ENCODE measurements at places on chromosomes 13 and 19.
A peak's percentile ranks its signal among the peaks of the same experiment; 100 is the strongest.

- DNase-seq = no peak
These were observed 32.5 kb downstream of the MARK4 start for GRCh38 chr19:45283443-45284033.

DNA sequence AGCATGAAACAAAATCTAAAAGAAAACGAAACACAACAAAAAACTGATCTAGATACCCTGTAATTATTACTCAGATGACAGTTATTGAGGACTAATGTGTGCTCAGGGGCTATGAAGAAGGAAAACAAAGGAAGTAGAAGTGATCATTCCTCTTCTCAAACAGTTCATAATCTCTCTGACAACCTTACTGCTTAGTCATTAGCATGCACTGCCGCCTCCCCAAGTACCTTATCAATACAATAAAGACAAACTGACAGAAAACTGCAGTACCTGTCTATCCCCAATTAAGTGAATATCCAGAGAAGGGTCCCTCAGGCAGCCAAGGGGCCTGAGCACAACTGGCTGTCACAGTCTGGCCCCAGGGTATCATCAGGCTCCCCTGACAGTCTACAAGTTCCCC lies 22.0 kb upstream of the POU4F1 start:
- no peak for DNase-seq

- DNase-seq = no peak
These were observed 24.2 kb upstream of the FBL start for GRCh38 chr19:39870171-39870971.

- DNase-seq = no peak
These were observed at the start of gene NLRP12 for GRCh38 chr19:53824134-53824611. NLRP12 (minus strand) TSS chr19:53824314; CDS start chr19:53824174, 140 bp downstream.

- DNase-seq = no peak
These were observed 57.9 kb upstream of the DACH1 start for GRCh38 chr13:71924931-71925330.

DNA sequence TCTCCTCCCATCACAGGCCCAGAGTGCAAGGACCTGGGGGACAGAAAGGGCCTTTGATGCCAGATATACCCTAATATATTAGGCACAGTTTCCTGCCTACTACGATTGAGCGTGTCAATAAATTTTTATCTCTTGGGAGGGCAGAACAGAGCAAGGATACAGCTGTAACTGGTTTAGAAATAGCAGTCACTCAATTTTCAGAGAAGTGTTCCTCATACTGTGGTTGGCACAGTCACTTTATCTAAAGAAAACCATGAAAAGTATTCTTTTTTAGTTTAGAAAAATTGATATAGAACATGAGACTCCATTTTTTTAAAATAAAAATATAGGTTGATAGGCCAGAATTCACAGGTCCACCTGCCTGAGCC lies 460 bp upstream of the ZNF155 start:
- DNase-seq = no peak

DNA sequence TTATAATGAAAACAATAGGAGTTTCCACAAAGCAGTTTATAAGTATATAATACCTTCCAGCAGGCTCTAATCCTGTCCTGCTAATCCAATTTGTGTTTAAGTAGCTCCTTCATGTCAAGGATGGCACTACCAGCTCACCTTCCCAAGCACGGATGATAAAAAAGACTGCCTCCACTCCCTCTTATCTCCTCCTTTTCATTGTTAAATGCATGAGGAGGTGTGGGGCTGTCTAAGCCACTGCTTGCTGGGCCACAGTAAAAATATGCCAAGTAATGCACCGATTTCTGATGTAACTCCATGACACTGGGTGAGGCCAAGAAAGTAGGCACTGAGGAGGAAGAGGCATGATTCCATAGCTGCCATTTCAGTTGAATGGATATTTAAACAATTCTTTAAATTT lies 193.1 kb downstream of the ZIC5 start:
- DNase-seq = no peak

- DNase-seq = no peak
These were observed 598.1 kb downstream of the DCT start for GRCh38 chr13:93881411-93881810.

- no peak for DNase-seq
These were observed 13.2 kb downstream of the GADD45B start for GRCh38 chr19:2488942-2489731.

GRCh38 chr19:53908935-53909415 lies at the start of gene CACNG7:
CACNG7 (plus strand) TSS chr19:53909278; CDS start chr19:53912832, 3,554 bp downstream.
- no peak for DNase-seq

GRCh38 chr19:42281827-42282762 lies 13.0 kb downstream of the CIC start:
- DNase-seq = no peak

- no peak for DNase-seq
These were observed 56.7 kb upstream of the WASF3 start for GRCh38 chr13:26500618-26501320.

GRCh38 chr13:71618159-71618558 lies 248.8 kb downstream of the DACH1 start:
- no peak for DNase-seq

DNA sequence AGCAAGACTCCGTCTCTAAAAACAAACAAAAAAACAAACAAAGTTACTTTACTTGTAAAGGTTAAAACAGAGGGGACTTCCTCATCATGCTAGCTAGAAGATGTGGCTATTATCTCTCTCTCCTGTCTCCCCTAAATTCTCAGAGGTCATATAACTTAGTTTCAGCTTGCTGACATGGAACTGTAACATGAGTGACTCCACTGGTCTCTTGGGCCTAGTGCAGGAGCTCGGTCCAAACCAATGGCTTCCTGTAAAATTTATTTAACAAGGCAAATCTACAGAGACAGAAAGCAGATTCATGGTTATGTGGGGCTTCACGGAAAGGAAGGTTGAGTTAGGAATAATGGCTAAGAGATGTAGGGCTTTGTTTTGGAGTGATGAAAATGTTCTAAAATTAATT lies 9.5 kb upstream of the KASH5 start:
- DNase-seq = no peak

DNA sequence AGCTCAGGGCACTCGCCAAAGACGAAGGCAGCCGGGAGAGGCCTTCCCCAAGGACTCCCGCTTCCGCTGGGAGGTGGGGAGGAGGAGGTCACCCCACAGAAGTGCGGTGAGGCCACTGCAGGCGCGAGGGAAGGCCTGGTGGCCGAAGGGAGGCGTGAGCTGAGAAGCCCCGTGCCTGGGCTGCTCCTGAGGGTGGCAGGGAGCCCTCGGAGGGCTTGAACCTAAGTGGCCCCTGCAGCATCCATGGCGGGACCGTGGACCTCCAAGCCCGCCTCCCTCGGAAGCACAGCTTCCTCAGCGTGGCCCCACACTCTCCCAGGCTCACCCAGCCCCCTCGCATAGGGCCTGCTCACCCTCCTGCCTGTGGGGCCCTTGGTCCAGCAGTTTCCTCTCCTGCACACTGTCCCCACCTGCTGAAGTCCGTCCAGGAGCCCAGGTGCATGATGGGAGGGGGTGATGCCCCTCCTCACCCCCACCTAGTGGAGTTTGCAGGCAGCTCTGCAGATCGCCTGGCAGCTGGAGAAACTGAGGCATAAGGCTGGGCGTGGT lies 25.9 kb downstream of the EFNA2 start:
- no peak for DNase-seq

- no peak for DNase-seq
These were observed 99.5 kb upstream of the SPATA13 start for GRCh38 chr13:24060993-24061392.

GRCh38 chr19:9729162-9729561 lies 39.4 kb downstream of the ZNF846 start:
- DNase-seq = no peak

GRCh38 chr13:20231839-20232555 lies at the start of gene GJB6:
GJB6 (minus strand) TSS chr13:20232319; CDS start chr13:20223480, 8,839 bp downstream.
- DNase-seq = peak; percentile 73

DNA sequence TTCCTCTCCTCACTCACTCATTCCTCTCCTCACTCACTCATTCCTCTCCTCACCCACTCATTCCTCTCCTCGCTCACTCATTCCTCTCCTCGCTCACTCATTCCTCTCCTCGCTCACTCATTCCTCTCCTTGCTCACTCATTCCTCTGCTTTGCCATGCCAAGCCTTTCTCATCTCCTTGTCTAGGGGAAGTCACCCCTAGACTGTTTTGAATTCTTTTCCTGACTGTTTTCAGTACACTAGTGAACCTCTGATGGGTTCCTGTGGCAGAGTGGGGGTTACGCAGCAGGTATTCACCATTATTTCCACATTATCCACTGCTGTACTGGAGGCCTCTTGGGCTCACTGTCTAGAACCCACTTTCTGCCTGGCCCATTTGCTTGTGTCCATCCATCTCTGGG lies 1.2 kb downstream of the CYP4F8 start:
- DNase-seq = no peak

DNA sequence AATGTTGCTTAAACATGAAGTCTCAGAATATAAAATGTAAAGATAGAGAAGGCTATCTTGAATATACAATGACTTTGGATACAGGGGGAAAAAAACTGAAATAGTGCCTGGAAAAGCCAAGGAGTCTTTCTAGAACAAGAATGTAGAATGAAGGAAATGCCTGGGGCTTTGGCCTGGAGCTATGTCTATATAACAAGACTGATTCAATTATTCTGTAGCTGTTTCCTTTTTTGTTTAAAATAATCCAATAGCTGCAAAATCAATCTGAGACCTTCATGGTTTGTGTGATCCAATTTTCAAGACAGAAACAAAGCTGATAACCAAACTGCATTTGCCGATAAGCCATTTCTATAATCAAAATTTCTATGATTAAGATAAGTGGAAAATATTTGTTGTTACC lies 530.9 kb upstream of the NBEA start:
- DNase-seq = no peak

- no peak for DNase-seq
These were observed 40.6 kb downstream of the PHF11 start for GRCh38 chr13:49536144-49536873.

- no peak for DNase-seq
These were observed 5.4 kb downstream of the DIAPH3 start for GRCh38 chr13:60158321-60158801.
